Activated CD4-positive, alpha-beta memory T cell treated with anti-CD3 and anti-CD28 coated beads for 36 hours (primary cell): ENCODE measurements at places on chromosomes 16 and 17. TPM values are rescaled to one million over a fixed set of nuclear protein-coding genes. Genes with fewer than 3 reads are reported as not detected.

GRCh38 chr17:74784125-74784810 lies 8.1 kb upstream of the NAT9 start:
- DNase-seq = no peak

DNA sequence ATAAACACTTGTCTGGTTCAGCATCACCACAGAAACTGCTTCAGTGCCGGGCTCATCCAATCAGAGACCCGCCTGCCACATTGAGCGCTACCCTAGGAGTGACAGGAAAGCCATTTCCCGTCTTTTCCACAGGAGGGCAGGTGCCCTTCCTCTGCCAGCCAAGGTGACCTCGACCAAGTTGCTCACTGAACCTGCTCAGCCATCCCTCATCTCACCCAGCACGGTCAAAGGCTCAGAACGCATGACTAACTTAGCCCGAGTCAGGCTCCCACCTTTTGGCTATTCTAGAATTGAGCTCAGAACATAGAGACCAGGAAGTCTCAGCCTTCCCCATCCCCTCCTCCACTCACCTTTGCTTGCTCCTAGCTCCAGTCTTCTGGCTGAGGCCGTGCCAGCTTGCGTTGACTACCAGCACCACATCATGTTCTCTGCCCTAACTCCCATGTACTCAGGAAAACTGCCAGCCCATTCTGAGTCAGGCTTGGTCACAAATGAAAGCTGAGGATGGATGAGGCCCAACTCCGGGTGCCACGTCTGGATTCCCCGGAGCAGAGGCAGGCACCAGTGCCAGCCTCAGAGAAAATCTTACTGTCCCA lies 15.6 kb downstream of the MRPS23 start:
- peak; percentile 26 for DNase-seq

DNA sequence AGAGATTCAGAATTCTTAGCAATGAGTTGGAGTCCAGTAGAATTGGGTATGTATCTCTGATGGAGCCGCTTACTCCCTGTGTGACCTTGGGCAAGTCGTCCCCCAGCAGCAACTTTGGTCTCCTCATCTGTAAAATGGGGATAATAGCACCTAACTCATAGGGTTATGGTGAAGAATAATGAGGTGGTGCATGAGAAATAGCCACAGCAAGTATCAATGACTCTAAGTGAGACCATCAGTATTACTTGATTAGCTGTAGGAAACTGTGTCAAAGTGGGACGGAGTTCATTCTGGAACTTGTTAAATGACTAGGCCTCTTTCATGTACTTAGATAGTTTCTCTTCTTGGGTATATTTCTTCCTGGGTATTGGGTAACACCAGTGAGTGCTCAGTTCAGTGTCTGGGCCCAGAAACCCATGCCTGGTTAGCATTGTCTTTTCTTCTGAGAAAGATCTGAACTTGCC lies 6.4 kb downstream of the PRKCB start:
- peak; percentile 71 for DNase-seq

GRCh38 chr17:74466111-74466827 lies at the start of gene CD300A:
Gene CD300A (plus strand): TSS chr17:74466634. CDS start chr17:74466704, 70 bp downstream.
- peak; percentile 47 for DNase-seq

DNA sequence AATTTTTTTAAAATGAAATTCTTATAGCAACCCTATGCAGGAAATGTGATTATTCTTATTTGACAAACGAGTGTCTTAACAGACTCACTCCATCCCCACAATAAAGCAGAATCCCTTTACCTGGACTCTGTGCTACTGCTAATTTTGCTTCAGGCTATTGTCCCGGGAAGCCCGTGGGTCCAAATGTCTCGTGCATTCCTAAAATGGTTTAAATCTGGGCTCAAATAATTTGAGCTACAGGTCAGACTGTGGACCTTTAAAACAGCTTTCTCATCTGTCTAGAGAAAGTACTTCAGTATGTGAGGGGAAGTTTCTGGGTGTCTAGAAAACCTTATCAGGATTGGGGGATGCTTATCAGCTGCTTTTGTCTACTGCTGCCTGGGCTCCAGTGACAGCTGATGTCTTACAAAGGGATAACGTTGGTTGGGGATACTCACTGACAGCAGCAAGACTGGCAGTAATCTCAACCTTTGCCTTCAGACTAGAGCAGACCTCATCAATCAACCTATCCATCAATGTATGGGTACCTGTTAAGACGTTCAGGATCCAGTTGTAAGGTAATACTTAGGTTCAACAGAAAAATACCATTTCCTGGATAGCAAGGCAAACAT lies 197.9 kb upstream of the CDH11 start:
- no peak for DNase-seq

DNA sequence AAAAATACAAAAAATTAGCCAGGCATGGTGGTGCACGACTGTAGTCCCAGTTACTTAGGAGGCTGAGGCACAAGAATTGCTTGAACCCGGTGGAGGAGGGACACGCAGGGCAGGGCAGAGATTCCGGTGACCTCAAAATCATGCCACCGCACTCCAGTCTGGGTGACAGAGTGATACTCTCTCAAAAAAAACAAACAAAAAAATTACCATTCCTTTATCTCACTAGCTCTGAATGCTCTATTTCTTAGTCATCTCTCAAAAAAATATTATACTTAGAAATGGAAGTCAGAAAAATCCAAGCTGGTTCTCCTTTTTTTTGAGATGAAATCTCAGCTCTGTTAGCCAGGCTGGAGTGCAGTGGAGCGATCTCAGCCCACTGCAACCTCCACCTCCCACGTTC lies 40.8 kb downstream of the SPOP start:
- DNase-seq = no peak

GRCh38 chr16:82636485-82636884 lies 9.7 kb downstream of the CDH13 start:
- DNase-seq = no peak

- no peak for DNase-seq
Measured at GRCh38 chr17:48148854-48149786, 41.6 kb downstream of the SNX11 start.

GRCh38 chr17:17552351-17553216 lies 38.9 kb downstream of the PEMT start:
- no peak for DNase-seq

DNA sequence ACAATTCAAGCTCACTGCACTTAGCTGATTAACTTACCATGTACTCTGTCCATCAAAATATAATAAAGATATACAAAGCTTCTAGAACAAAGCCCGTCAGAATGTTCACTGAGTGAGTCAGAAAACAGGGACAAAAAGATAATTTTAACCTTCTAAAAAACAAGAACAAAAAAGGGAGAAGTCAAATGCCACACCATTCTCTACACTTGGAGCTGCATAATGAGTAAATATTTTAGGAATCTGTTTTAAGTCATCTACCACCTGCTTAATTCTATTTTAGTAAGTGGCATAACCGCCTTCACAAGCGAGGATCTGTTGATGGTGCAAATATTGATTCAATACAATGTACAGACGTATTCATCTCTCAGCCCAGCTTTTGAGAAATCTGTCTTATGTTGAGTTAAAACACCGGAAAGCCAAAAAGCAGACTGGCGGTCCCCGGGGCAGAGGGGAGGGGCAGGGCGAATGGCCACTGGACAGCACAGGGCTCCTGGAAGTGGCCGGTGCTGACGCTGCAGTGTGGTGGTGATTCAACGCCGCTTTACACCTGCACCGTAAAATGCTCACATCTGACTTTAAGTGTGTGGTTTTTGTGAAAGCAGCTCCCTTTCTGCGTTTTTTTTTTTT lies 20.1 kb downstream of the RAB40B start:
- no peak for DNase-seq

DNA sequence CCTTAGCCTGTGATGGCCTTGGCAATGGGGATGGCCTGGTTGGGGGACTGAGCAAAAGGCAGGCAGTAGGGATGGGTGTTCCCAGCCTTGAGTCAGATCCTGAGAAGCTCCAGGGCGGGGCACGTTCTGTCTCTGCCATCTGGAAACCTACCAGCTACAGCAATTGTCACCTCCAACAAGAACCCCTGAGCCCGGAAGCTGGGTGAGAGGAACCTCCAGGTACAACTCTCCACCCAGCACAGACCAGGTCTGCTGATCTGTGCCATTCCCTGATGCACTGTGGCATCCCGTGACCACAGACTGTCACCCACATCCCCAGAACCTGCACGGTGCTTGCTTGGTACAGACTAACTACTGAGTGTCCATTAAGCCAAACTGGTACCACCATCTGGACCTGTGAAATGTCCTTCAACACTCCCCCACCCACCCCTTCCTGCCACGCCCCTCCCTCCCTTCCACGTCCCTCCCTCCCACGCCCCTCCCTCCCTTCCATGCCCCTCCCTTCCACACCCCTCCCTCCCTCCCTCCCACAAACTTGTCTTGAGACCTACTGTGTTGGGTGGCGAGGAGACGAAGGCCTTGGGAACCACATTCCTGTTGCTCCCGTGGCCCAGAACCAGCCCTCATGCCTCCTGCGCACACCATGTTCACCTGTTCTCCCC lies 16.6 kb downstream of the MYO15B start:
- DNase-seq = no peak

DNA sequence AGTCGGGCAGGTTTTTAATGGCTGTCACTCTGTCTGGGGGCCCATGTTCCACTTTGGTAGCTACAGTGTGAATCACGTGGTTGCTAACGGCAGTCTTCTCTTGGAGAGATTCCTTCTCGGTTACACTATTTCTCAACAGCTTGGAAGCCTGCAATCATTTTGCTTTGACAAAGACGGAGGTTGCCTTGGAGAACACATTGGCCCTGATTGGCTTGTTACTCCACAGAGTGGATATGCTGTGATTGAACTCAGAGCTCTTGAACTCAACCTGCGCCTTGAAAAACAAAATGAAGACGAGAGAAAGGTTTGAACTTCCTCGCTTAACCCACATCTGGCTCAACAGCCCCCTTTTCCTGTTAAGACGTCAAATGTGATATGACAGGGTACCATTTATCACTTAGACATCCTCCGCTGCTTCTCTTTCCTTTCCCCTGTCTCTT lies 218.9 kb downstream of the MAF start:
- DNase-seq = peak; percentile 15

DNA sequence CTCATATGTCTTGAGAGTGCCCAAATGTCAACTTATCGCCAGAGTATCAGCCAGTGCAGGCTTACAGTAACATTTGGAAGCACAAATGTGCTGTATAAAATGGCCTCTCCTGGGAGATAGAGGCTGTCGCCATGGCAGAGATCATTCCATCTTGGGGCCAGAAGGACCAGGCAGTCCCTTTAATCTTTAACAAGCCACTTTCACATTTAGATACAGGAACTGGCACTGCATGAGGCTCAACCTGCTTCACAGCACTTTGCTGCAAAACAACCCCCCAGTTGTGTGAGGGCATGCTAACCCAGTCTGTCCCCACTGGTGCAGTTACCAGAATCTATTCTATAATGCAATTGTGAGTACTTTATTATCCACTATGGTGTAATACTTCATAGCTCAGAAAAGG lies 4.7 kb upstream of the RFFL start:
- no peak for DNase-seq

GRCh38 chr16:17817943-17818342 lies 347.2 kb upstream of the XYLT1 start:
- DNase-seq = no peak

- DNase-seq = no peak
Measured at GRCh38 chr17:9299695-9300094, 275.9 kb downstream of the STX8 start.

GRCh38 chr17:81019563-81020442 lies 15.1 kb upstream of the BAIAP2 start:
- no peak for DNase-seq

DNA sequence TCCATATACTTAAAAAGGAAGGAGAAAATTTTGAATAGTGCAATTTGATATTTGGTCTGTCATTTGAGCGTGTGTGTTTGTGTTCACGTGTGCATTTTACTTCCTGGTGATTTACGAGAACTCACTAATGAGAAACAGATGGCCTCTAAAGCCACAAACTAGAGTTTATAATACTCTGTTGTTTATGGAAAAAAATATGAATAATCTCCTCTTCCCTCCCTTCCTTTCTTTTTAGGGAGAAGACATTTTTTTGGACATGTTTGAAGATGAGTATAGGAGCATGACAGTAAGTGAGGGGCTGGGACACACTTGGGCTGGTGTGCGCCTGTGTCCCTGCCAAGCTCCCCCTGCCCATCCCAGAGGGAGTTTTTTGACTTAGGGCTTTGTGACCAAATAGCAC lies 102.7 kb downstream of the CLEC16A start:
- DNase-seq = no peak

- DNase-seq = no peak
Measured at GRCh38 chr16:49754495-49755312, 101.2 kb downstream of the ZNF423 start.

- DNase-seq = no peak
Measured at GRCh38 chr17:42623732-42624596, 14.5 kb downstream of the TUBG1 start.

The EPX gene
- not detected for total RNA-seq

The TMEM88 gene
- 2.4 TPM for total RNA-seq

The SCGB1C2 gene
- not detected for total RNA-seq

The MAP3K3 gene
- total RNA-seq = 32.8 TPM
